Endothelial cell of umbilical vein (primary cell): ENCODE measurements at places on chromosomes 3 and 15. TPM values are rescaled to one million over a fixed set of nuclear protein-coding genes. Genes with fewer than 3 reads are reported as not detected.

LXN gene
- total RNA-seq: 118 and 119 TPM in 2 replicates

MOBP gene
- total RNA-seq: 0.44 and 2.0 TPM in 2 replicates

PDZRN3 gene
- not detected in 2 replicates for total RNA-seq

FES gene
- 51.0 and 58.1 TPM in 2 replicates for total RNA-seq

CLDN11 gene
- 344 and 395 TPM in 2 replicates for total RNA-seq

NR2E3 gene
- total RNA-seq: 0.25 and 0.38 TPM in 2 replicates

- H3K27me3 ChIP-seq: no peaks in the 10 kb centered on the region
- H3K36me3 ChIP-seq: no peaks in the 10 kb centered on the region
- peak; percentile 45 for DNase-seq
- peak overlapping the region; percentile 43 for H3K27ac ChIP-seq
- H3K4me1 ChIP-seq: peaks cover 21% of the 10 kb centered on the region
- H3K4me3 ChIP-seq: no peak overlapping the region
These were observed 41.0 kb upstream of the LIMD1 start for GRCh38 chr3:45553469-45553974.

- no peak overlapping the region for H3K4me3 ChIP-seq
- H3K27me3 ChIP-seq: no peaks in the 10 kb centered on the region
- no peaks in the 10 kb centered on the region for H3K36me3 ChIP-seq
- no peak for DNase-seq
- no peak overlapping the region for H3K27ac ChIP-seq
These were observed 158.5 kb upstream of the SMAD3 start for GRCh38 chr15:66906668-66907614.

GRCh38 chr3:28637742-28638141 lies 289.1 kb upstream of the AZI2 start:
- H3K27me3 ChIP-seq: no peaks in the 10 kb centered on the region
- no peaks in the 10 kb centered on the region for H3K36me3 ChIP-seq
- H3K4me3 ChIP-seq: no peak overlapping the region
- no peak overlapping the region for H3K27ac ChIP-seq

- no peak overlapping the region for H3K27ac ChIP-seq
- H3K4me1 ChIP-seq: no peaks in the 10 kb centered on the region
- no peaks in the 10 kb centered on the region for H3K36me3 ChIP-seq
- no peaks in the 10 kb centered on the region for H3K27me3 ChIP-seq
- no peak for DNase-seq
These were observed 97.2 kb upstream of the CNTN4 start for GRCh38 chr3:2001306-2002108.

- no peaks in the 10 kb centered on the region for H3K36me3 ChIP-seq
- no peak overlapping the region for H3K4me3 ChIP-seq
- H3K27me3 ChIP-seq: peaks cover 6% of the 10 kb centered on the region
- no peak overlapping the region for H3K27ac ChIP-seq
These were observed 309.2 kb downstream of the PDCD6IP start for GRCh38 chr3:34107669-34108068.

- H3K27me3 ChIP-seq: no peaks in the 10 kb centered on the region
- no peaks in the 10 kb centered on the region for H3K4me1 ChIP-seq
- no peak for DNase-seq
- no peak overlapping the region for H3K4me3 ChIP-seq
- no peak overlapping the region for H3K27ac ChIP-seq
These were observed 21.6 kb upstream of the SLC28A2 start for GRCh38 chr15:45230245-45230965.

GRCh38 chr3:98038286-98038685 lies 3.2 kb upstream of the GABRR3 start:
- H3K36me3 ChIP-seq: no peaks in the 10 kb centered on the region
- H3K4me1 ChIP-seq: no peaks in the 10 kb centered on the region
- H3K27ac ChIP-seq: no peak overlapping the region
- H3K4me3 ChIP-seq: no peak overlapping the region
- peaks cover 22% of the 10 kb centered on the region for H3K27me3 ChIP-seq

GRCh38 chr3:180749322-180749721 lies 70.0 kb upstream of the CCDC39 start:
- DNase-seq: no peak
- H3K4me1 ChIP-seq: no peaks in the 10 kb centered on the region
- H3K36me3 ChIP-seq: no peaks in the 10 kb centered on the region
- H3K27ac ChIP-seq: no peak overlapping the region
- H3K4me3 ChIP-seq: no peak overlapping the region

DNA sequence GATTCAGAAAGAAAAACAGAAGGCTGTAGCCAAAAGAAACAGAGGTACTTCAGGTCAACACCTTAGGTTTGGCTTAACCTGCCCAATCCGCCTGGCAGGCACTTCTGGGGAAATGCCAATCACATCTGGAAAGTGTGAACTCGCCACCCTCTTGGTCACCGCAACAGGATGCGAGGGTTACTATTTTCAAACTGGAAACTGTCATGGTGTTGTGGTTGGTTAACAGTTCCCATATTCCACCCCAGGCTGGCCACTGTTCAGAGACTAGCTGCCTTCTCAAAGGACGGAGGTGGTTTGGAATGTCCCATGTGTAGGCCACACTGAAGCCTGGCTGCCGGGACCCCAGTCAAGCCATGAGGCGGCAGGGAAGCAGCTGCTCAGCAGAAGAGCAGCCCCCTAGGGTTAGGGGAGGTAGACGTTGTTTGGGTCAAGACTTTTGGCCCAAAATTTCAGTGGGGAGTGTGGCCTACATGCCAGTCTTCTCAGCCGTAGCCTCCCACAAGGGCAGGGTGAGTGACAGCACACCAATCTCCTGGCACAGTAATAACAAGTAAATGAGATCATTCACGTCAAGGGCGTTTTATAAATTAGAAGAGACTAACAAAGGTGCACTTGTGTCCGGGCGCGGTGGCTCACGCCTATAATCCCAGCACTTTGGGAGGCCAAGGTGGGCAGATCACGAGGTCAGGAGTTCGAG lies 54.6 kb downstream of the UMPS start:
- no peaks in the 10 kb centered on the region for H3K27me3 ChIP-seq
- no peaks in the 10 kb centered on the region for H3K36me3 ChIP-seq
- H3K4me3 ChIP-seq: no peak overlapping the region
- H3K4me1 ChIP-seq: peaks cover 11% of the 10 kb centered on the region
- DNase-seq: no peak

- peaks cover 8% of the 10 kb centered on the region for H3K4me1 ChIP-seq
- H3K27me3 ChIP-seq: no peaks in the 10 kb centered on the region
- no peak for DNase-seq
- H3K4me3 ChIP-seq: no peak overlapping the region
- H3K27ac ChIP-seq: no peak overlapping the region
These were observed 49.5 kb downstream of the HEG1 start for GRCh38 chr3:125006291-125006731.

GRCh38 chr3:165895919-165896318 lies 58.7 kb upstream of the BCHE start:
- DNase-seq: no peak
- H3K27ac ChIP-seq: no peak overlapping the region
- H3K27me3 ChIP-seq: no peaks in the 10 kb centered on the region
- H3K36me3 ChIP-seq: no peaks in the 10 kb centered on the region

DNA sequence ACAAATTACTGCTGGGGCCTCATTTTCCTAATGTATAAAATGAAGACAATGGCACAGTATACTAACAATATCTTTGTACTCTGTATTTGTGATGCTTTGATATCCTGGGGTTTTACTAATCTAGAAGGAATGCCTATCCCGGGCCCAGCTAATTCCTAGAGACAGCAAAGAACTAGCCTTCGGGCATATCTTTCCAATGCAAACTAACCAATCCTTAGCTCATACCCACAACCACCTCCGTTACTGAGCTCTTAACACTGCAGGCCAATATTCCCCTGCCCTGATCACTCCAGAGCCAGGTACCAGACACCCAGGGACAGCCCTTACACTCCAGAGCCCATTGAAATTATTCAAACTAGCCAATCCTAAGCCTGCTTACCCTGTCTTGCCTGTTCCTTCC lies 309.0 kb downstream of the ULK4 start:
- no peaks in the 10 kb centered on the region for H3K36me3 ChIP-seq
- no peak overlapping the region for H3K4me3 ChIP-seq
- no peak overlapping the region for H3K27ac ChIP-seq
- no peak for DNase-seq
- H3K27me3 ChIP-seq: no peaks in the 10 kb centered on the region

DNA sequence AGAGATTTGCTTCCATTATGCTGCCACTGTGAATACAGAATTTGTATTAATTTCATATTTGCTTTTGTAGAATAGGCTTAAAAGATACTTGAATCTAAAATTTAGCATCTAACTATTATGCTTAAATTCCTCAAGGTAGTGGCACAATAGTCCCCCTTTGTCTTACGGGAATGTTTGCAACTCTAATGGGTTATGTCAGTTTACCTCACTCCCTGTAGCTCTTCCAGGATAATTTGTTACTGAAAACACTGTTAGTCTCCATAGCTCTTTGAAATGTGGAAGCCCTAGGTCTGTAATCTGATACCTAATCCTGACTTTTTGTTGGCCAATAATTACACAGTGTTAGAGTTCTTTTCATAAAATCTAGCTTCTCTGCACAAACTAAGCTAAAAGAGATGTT lies 433.4 kb downstream of the PYDC2 start:
- no peak overlapping the region for H3K27ac ChIP-seq
- no peak overlapping the region for H3K4me3 ChIP-seq
- H3K27me3 ChIP-seq: no peaks in the 10 kb centered on the region
- no peaks in the 10 kb centered on the region for H3K36me3 ChIP-seq
- no peaks in the 10 kb centered on the region for H3K4me1 ChIP-seq

DNA sequence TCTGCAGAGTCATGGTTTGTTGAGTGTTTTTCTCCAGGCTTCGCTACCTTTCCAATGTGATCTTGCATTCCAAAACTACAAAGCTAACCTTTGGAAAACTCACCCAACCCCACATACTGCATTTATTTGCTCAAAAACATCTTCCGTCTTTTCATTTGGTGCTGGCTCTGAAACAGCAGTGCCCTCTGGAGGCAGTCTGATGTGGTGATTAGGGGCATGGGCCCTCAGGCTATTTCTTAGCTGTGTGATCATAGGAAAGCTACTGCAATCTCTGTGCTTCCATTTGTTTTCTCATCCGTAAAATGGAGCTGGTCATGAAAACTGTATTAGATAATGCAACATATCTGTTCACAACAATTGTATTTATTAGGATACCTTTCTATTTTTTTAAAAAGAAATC lies 47.0 kb downstream of the MTHFS start:
- H3K27me3 ChIP-seq: no peaks in the 10 kb centered on the region
- H3K36me3 ChIP-seq: no peaks in the 10 kb centered on the region
- no peak overlapping the region for H3K27ac ChIP-seq
- H3K4me3 ChIP-seq: no peak overlapping the region

- no peaks in the 10 kb centered on the region for H3K27me3 ChIP-seq
- H3K4me1 ChIP-seq: peaks cover 45% of the 10 kb centered on the region
- no peak overlapping the region for H3K4me3 ChIP-seq
- DNase-seq: peak; percentile 65
These were observed 74.7 kb downstream of the XXYLT1 start for GRCh38 chr3:195196266-195196665.

- DNase-seq: peak; percentile 47
- peaks cover 9% of the 10 kb centered on the region for H3K27me3 ChIP-seq
- H3K36me3 ChIP-seq: no peaks in the 10 kb centered on the region
- peaks cover 31% of the 10 kb centered on the region for H3K4me1 ChIP-seq
- H3K4me3 ChIP-seq: peak overlapping the region; percentile 81
- H3K27ac ChIP-seq: peak overlapping the region; percentile 25
These were observed 1.2 kb downstream of the BNC1 start for GRCh38 chr15:83283138-83283812.

DNA sequence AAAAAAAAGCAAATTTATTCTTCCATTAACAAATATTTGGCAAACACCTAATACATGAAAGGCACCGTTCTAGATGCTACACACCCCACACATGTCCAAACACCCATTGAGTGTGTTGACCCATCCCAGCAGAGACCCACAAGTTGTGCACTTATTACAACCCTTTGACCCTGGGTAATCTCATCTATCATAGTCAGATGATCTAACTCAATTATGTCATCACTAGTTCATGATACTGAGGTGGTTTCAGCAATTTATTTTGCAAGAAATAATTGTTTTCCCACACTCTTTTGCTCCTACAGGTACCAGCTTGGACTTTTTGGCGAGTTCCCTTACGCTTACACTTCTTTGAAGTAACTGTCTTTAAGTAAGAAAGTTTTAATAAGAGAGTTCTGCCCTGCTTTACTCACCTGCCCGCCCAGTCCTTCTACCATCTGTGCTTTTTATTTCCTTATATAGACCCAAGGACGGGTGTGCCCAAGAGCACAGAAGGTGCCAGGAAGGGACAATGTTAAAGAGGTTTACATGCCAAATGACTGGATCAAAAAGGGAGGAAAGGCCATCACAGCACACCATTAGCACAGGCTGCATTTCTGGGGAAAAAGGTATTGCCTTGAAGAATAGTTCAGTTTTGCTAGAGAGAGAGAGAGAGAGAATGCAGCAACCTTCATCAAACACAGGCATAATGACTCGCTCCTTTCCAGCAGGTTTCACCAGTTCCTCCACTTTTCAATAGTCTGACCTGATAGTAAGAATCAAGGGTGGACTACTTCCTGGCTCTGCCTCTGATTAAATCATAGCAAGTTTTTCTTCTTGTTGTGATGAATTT lies 54.5 kb upstream of the ATP11B start:
- H3K36me3 ChIP-seq: no peaks in the 10 kb centered on the region
- H3K4me1 ChIP-seq: peaks cover 11% of the 10 kb centered on the region
- H3K27me3 ChIP-seq: no peaks in the 10 kb centered on the region
- no peak overlapping the region for H3K27ac ChIP-seq
- no peak for DNase-seq

DNA sequence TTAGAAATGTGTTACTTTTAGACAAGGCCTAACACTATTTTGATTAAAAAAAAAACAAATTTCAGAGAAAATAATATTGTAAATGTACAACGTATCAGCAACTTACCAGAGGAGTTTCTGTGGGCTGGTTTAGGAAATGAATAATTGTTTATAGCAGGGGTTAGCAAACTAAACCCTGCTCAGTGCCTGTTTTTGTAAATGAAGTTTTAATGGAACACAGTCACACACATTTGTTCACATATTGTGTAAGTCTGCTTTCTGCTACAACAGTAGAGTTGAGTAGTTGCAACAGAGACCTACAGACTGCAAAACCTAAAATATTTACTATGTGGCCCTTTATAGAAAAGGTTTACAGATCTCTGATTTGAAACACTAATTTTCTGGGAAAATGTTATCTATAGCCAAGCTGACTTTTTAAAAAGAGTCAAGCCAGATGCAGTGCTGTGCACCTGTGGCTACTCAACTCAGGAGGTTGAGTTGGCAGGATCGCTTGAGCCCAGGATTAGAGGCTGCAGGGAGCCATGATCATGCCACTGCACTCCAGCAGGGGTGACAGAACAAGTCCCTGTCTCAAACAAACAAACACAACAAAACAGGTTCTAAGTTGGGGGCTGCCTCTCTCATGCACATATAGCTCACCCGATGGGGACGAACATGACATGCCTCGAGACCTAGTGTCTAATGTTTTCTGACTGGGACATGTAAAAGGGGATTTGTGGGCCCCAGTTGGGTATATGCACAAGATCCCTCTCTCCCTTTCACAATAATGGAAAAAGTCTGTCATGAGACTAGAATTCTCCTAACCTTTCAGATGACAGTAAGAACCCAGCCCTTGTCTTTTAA lies 182.5 kb downstream of the TNIK start:
- no peaks in the 10 kb centered on the region for H3K36me3 ChIP-seq
- H3K4me3 ChIP-seq: no peak overlapping the region
- peaks cover 5% of the 10 kb centered on the region for H3K4me1 ChIP-seq
- no peak for DNase-seq
- no peak overlapping the region for H3K27ac ChIP-seq

- no peaks in the 10 kb centered on the region for H3K4me1 ChIP-seq
- DNase-seq: peak; percentile 32
- H3K27ac ChIP-seq: no peak overlapping the region
- no peaks in the 10 kb centered on the region for H3K36me3 ChIP-seq
- H3K27me3 ChIP-seq: no peaks in the 10 kb centered on the region
These were observed 30.2 kb upstream of the ADAMTS9 start for GRCh38 chr3:64717872-64718613.

- peaks cover 26% of the 10 kb centered on the region for H3K4me1 ChIP-seq
- no peaks in the 10 kb centered on the region for H3K36me3 ChIP-seq
- no peak overlapping the region for H3K4me3 ChIP-seq
These were observed 216.3 kb downstream of the LPP start for GRCh38 chr3:188370081-188370830.
